Prostate gland (tissue), 2 donors: ENCODE measurements at places on chromosomes 7 and 10. TPM values are rescaled to one million over a fixed set of nuclear protein-coding genes. Genes with fewer than 3 reads are reported as not detected.

DNA sequence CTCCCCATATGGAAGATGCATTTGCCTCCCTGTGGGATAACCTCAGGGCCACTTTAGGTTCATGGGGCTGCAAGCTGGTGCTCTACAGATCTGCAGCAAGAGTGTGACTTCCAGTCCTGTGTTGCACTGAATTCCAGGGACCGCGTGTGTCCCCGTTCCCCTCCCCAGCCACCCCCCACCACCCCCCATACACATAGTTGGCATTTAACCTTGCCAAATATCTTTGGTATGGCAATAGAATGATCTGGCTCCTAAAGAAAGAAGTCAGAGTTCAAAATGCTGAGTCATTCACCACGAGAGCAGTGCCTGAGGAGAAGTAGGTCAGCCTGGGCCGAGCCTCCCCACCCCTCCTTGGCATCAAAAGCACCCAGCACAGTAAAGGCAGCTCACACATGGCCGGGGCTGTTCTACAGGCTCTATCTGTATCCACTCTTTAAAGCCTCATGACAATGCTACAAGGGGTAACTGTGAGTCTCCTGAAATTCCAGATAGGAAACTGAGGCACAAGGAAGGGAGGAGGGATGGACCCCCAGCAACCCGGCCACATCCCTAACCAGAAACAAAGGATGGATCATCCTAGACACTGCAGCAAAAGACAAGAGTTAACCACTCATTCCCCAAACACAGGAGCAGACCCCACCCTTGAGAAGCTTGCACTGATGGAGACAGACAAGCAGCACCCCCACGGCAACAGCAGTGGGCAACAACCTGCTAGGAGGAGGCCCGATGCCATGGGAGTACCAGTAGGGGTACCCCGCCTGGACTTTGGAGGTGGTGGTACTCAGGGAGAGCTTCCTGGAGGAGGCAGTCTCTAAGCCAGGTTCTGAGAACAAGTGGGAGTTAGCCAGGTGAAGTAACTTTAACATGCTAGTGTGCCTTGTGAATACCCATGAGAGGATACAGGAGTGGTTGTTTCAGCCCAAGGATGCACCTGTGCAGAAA is 70.3 kb upstream of the NANOS1 start:
- no peaks in the 10 kb centered on the region for H3K4me1 ChIP-seq
- H3K4me3 ChIP-seq, result no peak overlapping the region
- H3K27me3 ChIP-seq, result no peaks in the 10 kb centered on the region
- no peak overlapping the region for H3K27ac ChIP-seq
- no peaks in the 10 kb centered on the region for H3K36me3 ChIP-seq

DNA sequence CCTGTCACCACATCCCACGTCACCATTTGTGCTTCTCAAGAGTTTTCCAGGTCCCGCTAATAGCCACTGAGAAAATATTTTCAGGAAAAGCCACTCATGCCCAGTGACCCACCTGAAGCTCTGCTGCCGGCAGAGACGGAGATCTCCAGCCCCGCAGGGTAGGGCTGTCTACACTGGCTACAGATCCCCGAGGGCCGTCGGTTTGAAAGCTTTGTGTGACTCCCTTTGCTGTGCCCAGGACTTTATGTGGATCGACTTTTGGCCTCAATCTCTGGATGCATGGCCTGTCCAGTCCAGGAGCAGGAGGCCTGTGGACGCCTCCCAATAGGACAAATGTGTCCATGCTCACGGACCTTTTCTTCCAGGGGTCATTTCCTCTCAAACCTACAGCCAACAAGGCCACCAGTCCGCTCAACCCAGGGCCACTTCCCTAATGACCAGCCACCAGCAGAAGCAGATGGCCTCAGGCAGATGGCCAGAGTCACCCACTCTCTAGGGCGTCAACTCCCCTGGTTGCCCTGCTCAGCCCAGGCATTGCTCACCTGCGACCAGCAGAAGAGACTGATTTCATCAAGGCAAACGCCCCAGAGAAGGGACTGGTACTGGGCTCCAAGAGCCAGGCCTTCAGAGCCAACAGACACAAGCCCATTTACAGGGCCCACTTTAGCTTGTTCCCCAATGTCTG is 76.4 kb downstream of the OAT start:
- no peaks in the 10 kb centered on the region for H3K27me3 ChIP-seq
- no peak for DNase-seq
- H3K4me3 ChIP-seq, result no peak overlapping the region
- no peak overlapping the region for H3K27ac ChIP-seq

GRCh38 chr10:50809596-50809995 is 69.9 kb downstream of the ASAH2B start:
- H3K4me1 ChIP-seq, result no peaks in the 10 kb centered on the region
- DNase-seq, result no peak
- no peaks in the 10 kb centered on the region for H3K27me3 ChIP-seq
- H3K36me3 ChIP-seq, result no peaks in the 10 kb centered on the region
- no peak overlapping the region for H3K4me3 ChIP-seq

The C7orf57 gene
- total RNA-seq, result 0.34 TPM

The SCIN gene
- total RNA-seq, result 7.6 TPM
